ENCODE measurements at places on chromosomes 3 and 15.

DNA sequence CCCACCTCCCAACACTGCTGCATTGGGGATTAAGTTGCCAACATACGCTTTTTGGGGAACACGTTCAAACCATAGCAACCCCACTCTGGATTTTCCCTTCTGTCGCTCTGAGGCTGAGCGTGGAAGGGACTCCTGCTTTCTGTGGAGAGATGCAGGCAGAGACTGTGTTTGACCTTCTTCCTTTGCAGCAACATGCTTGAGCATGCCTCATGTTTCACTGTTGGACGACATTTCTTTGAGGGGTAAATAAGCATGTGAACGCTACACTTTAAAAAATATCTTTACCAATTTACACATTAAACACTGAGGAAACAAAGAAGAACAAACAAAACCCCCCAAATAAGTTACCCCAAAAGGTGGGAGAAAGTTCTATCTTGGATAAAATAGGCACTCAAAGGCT, 14.2 kb upstream of the MAPK6 start:
- no peak for DNase-seq

DNA sequence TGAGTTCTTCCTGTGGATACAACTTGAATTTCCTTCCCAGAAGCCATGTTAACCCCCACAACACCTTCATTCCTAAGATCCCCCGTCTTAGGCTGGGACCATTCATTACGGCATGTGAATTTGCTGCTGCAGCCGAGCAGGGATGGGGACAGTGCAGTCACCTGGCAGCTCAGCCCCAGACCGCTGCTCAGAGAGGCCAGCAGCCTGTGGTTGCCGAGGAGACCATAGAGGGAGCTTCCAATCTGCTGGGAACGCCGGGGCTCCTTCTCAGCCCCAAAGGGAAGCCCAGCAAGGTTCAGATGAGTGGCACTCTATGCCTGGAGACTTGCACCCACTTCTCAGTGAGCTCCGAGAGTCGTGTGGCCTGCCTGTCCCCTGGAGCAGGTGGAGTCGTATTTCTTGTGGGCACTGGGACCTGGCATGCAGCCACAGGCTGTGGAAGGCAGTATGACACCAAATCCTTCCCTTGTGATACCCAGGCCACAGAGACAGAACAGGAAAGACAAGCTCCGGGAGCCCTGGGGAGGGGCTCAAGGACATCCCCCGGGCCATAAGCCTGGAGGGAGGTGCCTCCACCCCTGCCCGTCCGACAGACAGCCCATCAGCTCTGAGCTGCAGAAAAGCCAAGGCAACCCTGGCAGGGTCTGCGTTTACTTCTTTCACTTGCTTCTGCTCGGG, 167.3 kb downstream of the FAM43A start:
- peak; percentile 81 for DNase-seq

- no peak for DNase-seq
Measured at GRCh38 chr3:187985647-187986046, 168.3 kb upstream of the LPP start.

- DNase-seq, result no peak
Measured at GRCh38 chr3:123317716-123318115, 116.0 kb downstream of the SEC22A start.

DNA sequence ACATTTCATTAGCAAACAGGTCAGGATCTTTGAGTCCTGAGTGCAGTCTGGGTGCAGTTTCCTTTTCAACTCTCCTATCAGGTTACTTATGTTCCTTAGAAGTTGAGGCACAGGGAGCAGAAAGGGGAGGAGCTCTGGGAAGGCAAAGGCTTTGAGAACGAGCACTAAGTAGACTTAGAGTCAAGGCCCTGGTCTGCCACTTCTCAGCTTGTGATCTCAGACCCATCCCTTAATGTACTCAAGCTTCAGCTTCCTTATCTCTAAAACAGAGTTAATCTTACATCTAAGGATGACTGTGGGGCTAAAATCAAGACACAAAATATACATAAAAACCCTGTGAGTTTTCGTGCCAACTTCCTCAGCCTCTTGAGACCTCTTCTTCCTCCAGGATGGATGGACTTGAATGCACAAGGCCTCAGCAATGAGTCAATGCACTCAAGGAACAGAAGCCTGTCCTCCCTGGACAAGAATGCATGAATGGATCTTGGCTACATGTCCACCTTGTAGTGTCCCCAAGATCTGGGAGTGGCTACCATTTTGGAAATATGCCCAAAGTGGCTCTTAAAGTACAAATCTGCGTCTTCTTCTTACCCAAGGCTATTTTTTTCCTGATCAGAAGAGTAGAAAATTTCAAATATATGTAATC, 105.1 kb downstream of the WDR76 start:
- DNase-seq, result no peak

DNA sequence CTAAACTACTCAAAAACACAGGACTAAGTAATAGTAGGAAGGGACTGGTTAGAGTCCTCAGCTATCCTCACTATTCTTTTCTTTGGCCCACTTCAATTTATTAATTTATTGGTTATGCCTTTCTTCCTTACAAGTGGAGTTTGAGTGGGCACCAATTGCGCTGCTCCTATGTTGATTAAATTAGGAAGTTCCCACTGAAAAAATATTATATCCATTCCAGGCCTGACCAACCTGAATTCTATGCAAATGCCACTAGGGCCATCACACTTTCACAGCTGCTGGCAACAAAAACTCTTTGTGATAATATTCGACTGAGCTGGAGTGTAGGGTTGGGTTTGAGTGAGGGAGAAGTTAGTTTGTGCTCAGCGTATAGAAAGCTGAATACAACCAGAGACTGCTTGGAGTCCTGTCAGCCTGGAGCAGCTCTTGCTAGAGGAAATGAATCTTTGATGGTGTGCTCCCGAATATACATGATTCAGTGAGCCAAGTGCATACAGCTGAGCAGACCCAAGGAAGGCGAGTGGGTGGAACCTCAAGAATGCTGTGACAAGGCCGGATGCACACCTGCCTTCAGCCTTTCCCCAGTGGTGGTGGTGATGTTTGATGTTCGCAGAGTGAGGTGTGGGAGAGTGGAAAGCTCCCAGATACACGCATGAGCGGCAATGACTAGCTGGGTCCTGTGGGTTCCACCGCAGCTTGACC, 1.5 kb downstream of the ARHGEF3 start:
- DNase-seq, result no peak

GRCh38 chr3:52872245-52872644, 25.1 kb downstream of the STIMATE start:
- no peak for DNase-seq

- DNase-seq, result no peak
Measured at GRCh38 chr15:88126695-88127431, 129.7 kb downstream of the NTRK3 start.

DNA sequence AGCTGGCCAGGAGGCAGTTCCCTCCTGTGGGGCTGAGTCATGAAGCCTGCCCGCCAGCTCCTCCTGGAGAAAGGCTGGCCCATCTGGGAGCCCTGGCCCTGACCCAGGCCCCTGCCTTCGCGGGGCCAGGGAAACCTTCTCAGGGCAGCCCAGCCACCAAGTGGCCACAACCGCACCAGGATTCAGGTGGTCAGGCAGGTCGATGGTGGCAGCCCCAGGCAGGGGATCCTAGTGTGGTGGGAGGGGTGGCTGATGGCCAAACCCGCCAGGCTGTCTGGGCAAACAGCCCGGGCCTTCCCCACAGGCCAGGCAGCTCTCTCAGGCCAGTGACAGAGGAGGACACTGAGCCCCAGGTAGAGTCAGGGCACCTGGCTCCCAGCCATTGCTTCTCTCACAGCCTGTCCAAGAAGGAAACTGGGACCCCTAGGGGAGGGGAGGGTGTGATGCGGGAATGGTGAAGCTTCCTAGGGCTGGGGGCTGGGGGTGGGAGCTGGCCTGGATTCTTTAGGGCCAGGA, 1.2 kb downstream of the TWF2 start:
- DNase-seq, result no peak

GRCh38 chr3:189637750-189638149, 6.6 kb downstream of the TP63 start:
- no peak for DNase-seq

DNA sequence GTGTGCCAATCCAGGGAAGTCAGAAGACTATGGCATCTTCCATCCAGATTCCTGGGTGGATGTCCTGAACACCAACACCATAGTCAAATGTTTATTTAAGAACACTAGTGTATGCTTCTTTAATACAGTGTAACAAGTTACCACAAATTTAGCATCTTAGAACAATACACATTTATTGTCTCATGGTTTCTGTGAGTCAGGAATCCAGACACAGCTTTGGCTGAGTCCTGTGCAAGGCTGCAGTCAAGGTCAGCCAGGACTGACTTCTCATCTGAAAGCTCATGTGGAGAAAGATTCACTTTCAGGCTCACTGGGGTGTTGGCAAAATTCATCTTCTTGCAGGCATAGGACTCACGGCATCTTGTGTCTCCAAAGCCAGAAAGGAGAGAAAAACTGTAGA, 143.4 kb downstream of the ANXA2 start:
- no peak for DNase-seq

- DNase-seq, result no peak
Measured at GRCh38 chr3:44862226-44862637, 520 bp downstream of the TMEM42 start.

DNA sequence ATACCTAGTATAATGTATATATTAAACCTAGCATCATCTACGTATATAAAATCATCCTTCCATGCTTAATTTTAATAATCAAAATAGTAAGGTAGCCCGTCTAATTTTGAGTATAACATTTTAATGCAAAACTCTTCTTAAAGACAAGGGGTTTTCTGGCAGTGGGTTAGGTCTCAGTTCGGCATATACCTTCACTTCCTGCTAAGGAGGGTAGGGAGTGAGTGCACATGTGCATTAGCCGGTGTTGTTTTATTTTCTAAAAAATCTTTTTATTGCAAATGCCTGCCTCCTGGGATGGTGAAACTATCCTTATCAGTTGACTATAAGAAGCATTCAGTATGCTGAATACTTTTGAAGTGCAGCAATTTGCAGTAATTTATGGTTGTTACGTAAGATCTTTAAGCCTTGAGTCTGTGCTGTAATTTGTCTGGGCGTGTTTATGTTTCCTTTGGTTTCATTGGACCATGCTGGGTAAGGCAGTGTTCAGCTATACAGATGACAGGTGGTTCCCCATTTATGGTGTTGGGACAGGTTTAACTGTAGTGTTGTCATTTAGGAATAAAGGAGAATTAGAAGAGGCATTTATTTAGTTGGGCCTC, 11.7 kb downstream of the ARHGEF26 start:
- DNase-seq, result no peak

DNA sequence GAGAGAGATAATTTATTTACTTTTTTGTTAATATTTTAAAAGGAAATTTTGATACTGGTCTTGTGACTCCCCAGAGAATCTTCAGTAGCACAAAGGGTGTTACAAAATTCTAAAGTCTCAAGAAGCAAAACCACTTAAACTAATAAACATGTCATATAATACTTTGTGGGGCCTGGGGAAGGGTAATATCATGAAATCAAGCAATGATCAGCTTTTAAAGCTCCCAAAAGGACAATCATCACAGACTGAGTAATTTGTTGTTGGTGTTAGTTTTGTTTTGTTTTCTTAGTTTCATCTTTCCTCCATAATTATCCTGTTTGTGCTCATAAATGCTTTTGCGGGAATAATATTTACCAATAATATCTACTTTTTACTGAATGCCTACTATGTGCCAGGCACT, 55.0 kb downstream of the TMEM212 start:
- no peak for DNase-seq

DNA sequence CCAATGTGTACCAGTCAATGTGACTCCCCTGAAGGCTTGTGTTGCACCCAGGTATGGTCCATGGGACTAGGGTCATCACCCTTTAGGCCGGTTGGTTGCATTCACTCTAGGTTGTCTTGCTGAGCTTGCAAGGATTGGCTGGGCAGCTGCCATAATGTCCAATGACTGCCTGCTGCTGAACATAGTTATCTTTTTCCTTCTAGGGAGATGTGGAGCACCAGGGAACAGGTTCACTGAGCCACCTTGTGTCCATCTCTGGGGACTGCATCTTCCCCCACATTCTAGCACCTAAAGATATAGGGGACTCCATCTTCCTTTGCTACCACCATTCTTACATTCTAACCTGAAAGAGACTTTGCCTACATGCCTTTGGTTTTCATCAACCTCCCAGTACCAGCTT, 580.4 kb upstream of the TBL1XR1 start:
- peak; percentile 49 for DNase-seq

- DNase-seq, result no peak
Measured at GRCh38 chr3:73766599-73767381, 142.0 kb upstream of the PDZRN3 start.

- no peak for DNase-seq
Measured at GRCh38 chr15:64618540-64618939, 156.8 kb downstream of the RBPMS2 start.

DNA sequence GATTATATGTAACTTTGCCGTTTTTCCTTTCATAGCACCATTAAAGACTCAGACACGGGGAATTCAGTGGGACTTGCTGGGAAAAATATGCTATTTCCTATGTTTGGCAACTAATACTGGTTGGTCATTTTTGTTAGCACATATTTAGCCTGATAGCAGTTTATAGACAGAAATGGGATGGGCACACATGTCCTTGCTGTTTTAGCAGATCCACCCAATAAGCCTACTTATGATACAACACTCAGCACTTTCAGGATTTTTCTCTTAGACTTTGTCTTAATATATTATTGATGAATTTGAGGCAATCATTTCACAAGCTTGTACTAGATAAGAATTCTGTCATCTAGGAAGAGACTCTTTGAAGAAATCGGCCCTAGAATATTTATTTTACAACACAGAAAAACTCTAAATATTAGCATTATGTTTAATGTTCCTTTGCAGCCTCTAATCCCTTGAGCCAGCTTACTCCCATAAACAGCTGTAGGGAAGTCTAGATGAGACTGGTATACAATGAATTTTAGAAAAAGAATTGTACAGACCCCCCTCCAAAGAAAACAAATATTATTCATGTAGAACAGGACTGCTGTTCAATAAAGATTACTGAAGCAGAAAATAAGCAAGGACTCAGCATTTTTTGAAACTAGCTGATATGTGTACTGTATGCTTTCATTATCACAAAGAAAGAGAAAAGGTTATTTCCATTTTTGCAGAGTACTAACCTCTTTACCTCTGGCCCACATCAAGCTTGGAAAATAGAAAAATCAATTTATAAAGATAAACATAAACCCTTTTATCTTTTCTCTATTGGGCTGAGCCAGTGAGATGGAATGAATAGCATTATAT, 656.8 kb upstream of the SGO1 start:
- DNase-seq, result no peak

GRCh38 chr3:114609973-114610630, 316.3 kb downstream of the TIGIT start:
- no peak for DNase-seq

DNA sequence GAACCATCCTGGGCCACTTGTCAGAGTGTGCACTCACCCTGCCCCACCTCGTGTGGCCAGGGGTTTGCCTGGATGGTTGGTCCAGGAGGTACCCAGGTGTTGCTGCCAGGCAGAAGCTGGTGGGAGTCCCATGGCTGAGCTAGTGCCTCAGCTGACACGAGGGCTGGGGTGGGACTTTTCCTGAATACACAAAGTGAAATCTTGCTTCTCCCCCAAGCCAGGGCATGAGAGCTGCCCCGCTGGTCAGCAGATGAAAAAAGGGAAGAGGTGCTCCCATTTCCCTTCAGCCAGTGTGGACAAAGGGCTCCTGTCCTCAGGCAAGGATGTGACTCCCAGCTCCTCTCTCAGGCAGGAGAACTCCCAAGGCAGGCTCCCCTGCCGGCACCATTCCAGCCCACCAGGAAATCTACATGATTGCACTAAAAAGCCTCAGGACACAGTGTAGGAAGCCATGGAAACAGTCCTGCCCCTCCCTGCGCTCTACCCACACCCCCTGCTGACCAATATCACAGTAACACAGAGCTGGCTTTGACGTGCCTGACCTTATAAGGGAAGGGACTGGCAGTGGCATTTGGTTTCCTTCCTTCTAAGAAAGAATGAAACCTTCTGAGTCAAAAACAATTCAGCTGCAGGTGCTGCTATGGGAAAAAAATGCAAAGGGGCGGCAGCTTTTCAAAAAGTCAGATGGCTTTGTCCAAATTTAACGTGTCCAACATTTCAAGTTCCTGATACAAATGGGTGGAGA, 33.9 kb downstream of the MYO5C start:
- no peak for DNase-seq
